NCI-H226 (cell line): ENCODE measurements at places on chromosomes 16 and 17.

DNA sequence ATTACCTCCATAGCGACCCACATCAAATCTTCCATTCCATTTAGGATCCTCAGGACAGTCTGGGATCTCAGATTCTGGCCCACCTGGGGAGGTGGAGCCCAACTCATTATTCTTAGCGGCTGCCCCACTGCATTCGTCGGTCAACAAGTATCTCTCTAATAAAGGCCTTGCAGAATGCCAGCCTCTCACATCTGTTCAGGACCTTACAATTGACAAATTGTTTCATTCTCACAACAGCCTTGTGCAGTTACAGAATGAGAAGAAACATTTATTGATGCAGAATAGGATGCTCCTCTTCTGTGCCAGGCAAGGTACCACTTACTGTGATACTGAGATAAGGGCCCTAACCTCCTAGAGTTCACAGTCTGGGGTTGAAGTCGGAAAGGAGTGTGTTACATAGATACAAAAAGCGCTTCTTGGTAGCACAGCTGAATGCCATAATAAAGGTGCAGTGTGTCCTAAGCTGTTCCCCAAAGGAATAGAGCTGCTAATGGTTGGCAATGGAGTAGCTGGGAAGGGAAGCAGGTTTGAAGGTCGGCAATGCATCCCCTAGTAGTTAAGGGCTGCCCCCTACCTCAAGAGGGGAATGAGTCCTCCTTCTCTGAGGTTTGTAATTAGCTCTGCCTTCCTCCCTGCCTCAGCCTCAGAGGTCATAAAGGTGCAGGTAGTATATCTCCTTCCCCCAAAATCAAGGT, 2.3 kb upstream of the MPP2 start:
- no peak for DNase-seq

DNA sequence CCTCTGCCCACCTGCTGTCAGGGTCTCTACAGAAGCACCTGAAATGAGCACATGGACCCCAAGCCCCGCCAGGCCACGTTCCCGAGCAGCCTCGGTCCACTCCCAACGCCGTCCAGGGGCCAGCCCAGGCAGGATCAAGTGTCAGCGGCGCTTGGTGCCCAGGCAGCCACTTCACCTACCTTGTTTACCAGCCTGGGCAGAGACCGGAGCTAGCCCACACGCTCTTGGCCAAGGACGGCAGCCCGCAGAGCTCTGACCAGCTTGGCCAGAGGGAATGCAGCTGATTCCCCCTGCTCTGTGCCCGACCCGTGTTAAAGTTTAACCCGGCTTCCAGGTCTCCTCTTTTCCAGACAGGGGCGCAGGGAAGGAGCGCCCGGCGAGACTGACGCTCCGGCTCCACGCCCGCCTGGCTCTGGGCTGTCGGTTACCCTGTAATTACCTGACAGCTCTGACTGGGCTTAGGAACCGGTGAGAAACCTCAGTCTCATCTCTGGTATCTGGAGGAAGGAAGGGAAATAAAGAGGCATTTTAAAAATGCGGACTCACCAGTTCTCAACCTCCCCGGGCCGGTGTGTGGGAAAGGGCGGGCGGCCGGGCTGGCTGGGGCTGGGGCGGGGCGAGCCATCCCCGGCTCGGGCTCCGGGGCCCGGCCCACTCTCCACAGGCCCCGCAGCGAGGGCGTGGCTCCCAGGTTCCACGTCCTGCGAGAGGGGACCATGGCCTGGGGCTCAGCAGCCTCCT, 4.6 kb downstream of the KIFC3 start:
- DNase-seq = peak; percentile 77

DNA sequence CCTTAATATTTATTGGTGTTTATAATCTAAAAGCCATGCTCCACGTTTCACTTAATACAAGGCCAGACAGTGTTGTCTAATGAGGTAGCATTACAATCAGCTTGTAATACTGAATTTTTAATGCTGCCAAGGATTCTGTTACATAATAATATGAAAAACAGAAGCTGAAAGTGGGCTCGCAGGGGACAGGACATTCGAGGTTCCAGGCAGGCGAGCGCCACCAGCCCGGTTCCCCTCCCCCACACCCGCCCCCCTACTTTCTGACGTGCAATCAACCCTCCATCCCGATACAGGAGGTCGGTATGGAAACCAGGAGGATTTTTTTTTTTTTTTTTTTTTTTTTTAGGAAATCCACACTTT, 6.2 kb upstream of the ZFHX3 start:
- DNase-seq = no peak

GRCh38 chr17:16952401-16952800, 19.5 kb downstream of the TNFRSF13B start:
- DNase-seq = no peak

DNA sequence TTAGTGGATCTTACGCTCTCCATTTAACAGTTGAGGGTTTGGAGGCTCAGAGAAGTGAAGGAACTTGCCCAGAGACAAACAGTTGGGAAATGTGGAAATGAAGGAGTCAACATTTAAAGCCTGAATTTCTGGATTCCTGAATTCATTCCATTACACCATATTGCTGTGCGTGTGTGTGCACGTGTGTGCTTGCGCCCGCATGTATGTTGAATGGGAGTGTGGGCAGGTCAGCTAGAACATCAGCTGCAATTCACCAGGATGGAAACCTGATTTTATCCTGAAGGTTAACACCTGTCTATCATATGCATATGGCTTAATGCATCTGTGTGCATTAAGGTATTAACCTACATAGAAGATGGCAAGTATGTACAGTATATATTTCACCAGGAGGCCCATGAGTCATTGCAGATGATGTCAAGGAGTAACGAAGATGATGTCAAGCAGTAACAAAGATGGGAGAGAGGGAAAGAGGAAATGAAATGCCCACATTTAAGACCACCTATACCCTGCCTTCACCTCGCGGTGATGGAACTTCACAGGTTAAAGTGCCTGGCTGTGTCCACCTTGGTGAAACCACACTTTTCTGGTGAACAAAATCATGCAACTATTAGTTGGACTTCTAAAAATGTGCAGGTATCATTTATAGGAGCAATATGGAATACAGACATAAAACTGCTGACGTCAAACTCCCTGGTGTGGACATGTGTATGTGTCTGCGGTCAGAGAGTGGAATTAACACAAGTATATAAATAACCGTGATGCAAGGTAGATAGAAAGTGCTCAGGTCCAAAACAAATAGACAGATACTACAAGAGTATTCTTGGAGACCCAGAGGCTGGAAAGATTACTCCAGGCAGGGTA, 832 bp upstream of the ADAP2 start:
- DNase-seq = no peak

DNA sequence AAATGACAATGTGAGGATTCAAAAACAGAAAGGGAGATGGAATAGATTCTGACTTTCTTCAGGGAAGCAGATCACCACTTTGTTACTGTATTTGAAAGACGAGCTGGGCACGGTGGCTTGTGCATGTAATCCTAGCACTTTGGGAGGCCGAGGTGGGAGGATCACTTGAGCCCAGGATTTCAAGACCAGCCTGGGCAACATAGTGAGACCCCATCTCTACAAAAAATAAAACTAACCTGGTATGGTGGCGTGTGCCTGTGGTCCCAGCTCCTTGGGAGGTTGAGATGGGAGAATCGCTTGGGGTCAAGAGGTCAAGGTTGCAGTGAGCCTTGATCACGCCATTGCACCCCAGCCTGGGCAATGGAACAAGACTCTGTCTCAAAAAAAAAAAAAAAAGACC, 34.0 kb downstream of the PIGL start:
- DNase-seq = no peak
